ENCODE measurements at places on chromosomes 6 and 20.

DNA sequence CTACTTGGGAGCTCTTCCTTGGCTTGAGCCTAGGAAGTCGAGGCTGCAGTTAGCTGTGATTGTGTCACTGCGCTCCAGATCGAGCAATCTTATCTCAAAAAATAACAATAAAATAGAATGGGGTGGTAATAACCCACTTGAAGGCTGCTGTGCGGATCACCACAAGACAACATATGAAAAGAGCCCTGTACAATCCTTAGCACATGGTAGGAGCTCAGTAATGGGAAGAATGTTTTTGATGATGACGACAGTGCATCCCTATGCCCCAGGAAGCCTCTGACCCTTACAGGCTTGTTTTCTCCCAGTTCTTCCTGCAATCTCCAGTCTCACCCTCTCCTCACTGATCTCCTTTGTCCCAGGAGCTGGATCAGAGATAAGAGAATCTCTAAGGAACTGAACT is 15.5 kb downstream of the SCUBE3 start:
- no peak for DNase-seq

DNA sequence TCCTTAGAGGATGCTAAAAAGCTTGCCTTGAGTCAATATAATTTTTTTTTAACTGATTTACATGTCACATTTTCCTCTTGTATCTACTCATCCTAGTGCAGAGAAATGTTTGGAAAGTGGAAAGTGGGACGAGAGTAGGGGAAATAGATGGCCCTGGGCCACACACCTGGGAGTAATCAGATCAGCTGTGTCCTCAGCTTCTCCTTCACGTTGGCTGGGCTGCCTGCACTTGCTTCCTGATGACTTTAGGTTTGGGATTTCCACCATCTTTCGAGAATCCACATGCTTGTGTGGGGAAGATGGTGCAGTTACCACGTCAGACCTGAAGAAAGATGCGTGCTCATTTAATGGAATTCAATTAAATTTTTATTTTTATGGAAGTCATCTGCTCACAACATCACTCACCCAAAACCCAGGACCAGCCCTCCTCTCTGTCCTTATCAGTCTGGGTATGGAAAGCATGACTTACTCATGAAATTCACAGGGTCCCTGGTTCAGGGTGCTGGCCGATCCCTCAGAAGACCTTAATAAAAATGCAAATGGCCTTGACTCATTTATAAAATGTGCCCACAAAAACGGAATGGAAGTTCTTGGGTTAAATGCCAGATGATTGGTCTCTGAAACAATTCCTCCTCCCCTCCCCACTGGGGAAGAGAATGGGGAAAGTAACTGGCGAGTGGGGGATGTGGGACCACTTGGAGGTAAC is 74.5 kb upstream of the TIAM2 start:
- DNase-seq, result no peak

GRCh38 chr20:51275826-51276225 is 252.9 kb upstream of the KCNG1 start:
- DNase-seq, result no peak

GRCh38 chr6:148457137-148457842 is 114.7 kb downstream of the SASH1 start:
- no peak for DNase-seq

DNA sequence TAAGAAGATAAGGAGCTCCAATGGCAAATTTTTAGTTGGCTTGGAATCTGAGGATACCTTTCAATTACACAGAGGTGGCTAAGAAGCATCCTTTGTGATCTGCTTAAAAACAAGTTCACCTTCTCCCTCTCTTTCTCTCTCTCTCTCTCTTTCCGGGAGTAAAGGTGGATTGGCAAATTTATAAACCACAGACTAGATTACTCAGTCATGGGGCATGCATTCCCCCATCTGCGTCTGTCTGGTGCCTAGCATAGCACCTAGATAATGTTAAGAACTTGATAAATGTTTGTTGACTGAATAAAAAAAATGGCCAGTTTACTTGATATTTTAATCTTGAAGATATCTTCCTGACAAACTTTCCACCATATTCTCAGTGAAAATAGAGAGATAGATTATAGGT is 312.3 kb downstream of the CDC5L start:
- DNase-seq, result no peak

DNA sequence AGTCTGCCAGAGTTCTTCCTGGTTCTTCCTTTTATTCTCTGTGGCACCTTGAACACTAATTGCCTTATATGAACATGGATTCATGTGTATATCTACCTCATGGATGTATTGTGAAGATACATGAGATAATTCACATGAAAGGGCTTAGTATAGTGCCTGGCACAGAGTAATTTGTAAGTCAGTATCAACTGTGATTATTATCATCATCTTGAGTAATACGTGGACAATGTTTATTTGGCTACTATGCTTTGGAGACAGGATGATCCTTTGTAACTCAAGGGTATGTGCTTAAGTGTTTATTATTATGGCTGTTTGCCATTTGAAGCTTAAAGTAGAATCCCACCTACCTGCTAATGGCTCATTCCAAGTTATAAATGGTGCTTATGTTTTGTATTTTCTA is 16.0 kb downstream of the DOP1A start:
- no peak for DNase-seq

- no peak for DNase-seq
These were observed 179.5 kb upstream of the SYNDIG1 start for GRCh38 chr20:24289737-24290481.

DNA sequence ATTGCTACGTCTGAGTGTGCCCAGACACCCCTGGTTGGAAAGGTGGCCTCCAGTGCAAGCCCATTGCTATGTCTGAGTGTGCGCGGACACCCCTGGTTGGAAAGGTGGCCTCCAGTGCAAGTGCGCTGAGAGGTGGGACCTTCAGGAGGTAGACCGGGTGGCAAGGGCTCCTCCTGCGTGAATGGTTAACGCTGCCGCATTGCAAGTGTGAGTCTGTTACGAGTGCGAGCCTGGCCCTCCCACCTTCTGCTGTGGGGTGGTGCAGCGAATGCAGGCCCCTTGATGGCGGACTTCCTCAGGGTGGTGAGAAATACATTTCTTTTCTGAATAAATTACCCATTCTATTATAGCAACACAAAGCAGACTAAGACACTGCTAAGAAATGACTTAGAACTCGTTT is 208.8 kb downstream of the DLL1 start:
- DNase-seq, result no peak

Measured in CD8-positive, alpha-beta T cell (primary cell).